NCI-H774 (cell line): ENCODE measurements at places on chromosomes 12 and 14.

- no peak for DNase-seq
Measured at GRCh38 chr14:105748204-105748578, 221.8 kb downstream of the TMEM121 start.

DNA sequence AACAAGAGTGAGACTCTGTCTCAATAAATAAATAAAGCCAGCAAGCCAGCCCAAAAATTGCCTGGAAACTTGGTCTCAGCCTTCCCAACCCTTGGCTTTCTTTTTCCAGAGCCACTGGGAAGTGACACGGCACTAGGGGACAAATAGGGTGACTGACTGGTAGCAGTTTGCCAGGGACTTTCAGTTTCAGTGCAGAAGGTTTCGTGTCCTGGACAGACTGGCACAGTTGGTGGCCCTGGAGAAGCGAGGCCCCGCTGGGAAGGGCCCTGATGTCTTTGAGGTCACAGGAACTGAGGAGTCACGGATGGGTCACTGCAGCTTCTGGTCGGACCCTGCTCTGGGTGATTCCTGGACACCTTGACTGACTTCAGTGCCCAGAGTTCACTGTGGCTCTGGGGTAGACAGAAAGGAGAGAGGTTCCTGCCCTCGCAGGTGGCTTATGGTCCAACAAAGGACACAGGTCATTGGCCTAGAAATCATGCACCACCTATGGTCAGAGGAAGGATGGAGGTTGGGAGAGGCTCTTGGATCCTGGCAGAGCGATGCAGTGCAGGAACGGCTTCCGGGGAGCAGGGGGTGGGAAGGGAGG lies 2.7 kb downstream of the LRRC43 start:
- no peak for DNase-seq

- no peak for DNase-seq
Measured at GRCh38 chr12:65496617-65497016, 218.1 kb downstream of the MSRB3 start.

DNA sequence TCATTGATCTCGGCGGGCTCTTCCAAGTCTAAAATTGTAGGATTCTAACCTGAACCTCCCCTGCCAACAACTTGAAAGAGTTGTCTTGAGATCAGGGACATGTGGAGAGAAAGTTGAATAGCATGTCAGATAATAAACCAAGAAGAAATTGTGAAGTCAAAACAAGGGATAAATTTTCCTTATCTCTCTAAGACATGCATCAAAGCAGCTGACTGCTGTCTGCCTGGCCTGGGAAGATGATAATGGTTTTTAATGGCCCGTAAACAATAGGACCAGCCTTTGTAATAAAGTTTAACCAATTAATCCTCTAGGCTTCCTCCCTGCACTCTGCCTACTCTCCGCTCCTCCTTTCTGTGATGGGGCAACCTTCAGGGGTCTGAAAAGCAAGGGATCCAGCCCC lies 67.9 kb downstream of the DPF3 start:
- DNase-seq: no peak

- no peak for DNase-seq
Measured at GRCh38 chr12:11986165-11986564, 84.6 kb upstream of the BCL2L14 start.

GRCh38 chr12:10721651-10722501 lies 1.2 kb downstream of the YBX3 start:
- DNase-seq: peak; percentile 30
